Uterus (tissue), 4 donors: ENCODE measurements at places on chromosomes 3 and 15. TPM values are rescaled to one million over a fixed set of nuclear protein-coding genes. Genes with fewer than 3 reads are reported as not detected.

PRSS50 gene
- not detected for total RNA-seq

- no peak for DNase-seq
- H3K27ac ChIP-seq, result no peak overlapping the region
- H3K27me3 ChIP-seq, result no peaks in the 10 kb centered on the region
- no peaks in the 10 kb centered on the region for H3K4me1 ChIP-seq
- no peak overlapping the region for H3K4me3 ChIP-seq
- H3K36me3 ChIP-seq, result no peaks in the 10 kb centered on the region
Observed at GRCh38 chr3:58266577-58266976, 29.0 kb downstream of the ABHD6 start.

GRCh38 chr3:48552111-48552951, 4.3 kb downstream of the PFKFB4 start:
- H3K4me3 ChIP-seq, result no peak overlapping the region
- DNase-seq, result no peak
- no peaks in the 10 kb centered on the region for H3K36me3 ChIP-seq
- no peaks in the 10 kb centered on the region for H3K27me3 ChIP-seq
- no peak overlapping the region for H3K27ac ChIP-seq

- no peaks in the 10 kb centered on the region for H3K27me3 ChIP-seq
- no peak overlapping the region for H3K4me3 ChIP-seq
- no peaks in the 10 kb centered on the region for H3K4me1 ChIP-seq
Observed at GRCh38 chr15:87461631-87462030, 794.9 kb downstream of the NTRK3 start.
